ENCODE measurements at places on chromosomes 16 and 17.

GRCh38 chr17:2688351-2689342, 22.9 kb downstream of the CLUH start:
- DNase-seq = no peak

GRCh38 chr16:65546353-65546791, 424.5 kb upstream of the CDH11 start:
- no peak for DNase-seq

- no peak for DNase-seq
Observed at GRCh38 chr17:83057397-83057761, 22.0 kb upstream of the METRNL start.

DNA sequence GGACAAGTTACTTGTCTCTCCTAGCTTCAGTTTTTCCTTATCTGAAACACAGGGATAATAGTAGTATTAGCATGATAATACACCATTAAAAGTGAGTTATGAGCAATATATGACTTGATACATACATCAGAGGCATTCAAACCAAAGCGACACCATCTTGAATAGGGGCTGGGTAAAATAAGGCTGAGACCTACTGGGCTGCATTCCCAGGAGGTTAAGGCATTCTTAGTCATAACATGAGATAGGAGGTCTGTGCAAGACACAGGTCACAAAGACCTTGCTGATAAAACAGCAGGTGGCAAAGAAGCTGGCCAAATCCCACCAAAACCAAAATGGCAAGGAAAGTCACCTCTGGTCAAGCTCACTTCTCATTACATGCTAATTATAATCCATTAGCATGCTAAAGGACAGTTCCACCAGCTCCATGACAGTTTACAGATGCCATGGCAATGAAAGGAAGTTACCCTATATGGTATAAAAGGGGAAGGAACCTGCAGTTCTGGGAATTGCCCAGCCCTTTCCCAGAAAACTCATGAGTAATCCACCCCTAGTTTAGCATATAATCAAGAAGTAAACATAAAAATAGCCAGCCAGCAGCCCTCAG, 37.2 kb upstream of the HS3ST3A1 start:
- DNase-seq = no peak

DNA sequence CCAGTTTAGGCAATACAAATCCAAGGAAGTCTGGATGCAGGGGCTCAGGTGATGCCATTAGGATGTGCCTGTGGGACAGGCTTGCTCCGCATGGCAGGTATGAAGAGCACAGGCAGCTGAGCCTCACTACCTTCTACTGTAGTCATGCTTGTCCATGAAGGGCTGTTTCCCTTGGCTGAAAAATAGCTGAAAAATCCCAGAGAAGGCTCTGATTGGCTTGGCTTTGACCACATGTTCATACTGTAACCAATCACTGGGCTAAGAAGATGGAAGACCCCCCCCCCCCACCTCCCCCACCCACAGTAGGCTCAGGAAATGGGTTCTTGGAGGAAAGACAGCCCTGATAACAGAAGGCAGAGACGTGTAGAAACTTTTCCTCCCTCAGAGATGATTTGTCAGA, 66.5 kb upstream of the LGALS9 start:
- DNase-seq = no peak
